ENCODE measurements at places on chromosomes 5 and 9. TPM values are rescaled to one million over a fixed set of nuclear protein-coding genes. Genes with fewer than 3 reads are reported as not detected.

GRCh38 chr5:51651889-51652288 lies 268.6 kb downstream of the ISL1 start:
- no peak overlapping the region for H3K4me3 ChIP-seq
- no peak for DNase-seq
- no peaks in the 10 kb centered on the region for H3K4me1 ChIP-seq

- H3K27me3 ChIP-seq = no peaks in the 10 kb centered on the region
- H3K4me1 ChIP-seq = peaks cover 14% of the 10 kb centered on the region
- H3K36me3 ChIP-seq = no peaks in the 10 kb centered on the region
Measured at GRCh38 chr5:55440188-55440646, 94.5 kb downstream of the PLPP1 start.

GRCh38 chr5:149432911-149433401 lies 53.9 kb upstream of the IL17B start:
- no peak overlapping the region for H3K27ac ChIP-seq
- no peak for DNase-seq
- H3K4me1 ChIP-seq = no peaks in the 10 kb centered on the region
- H3K36me3 ChIP-seq = no peaks in the 10 kb centered on the region
- H3K27me3 ChIP-seq = no peaks in the 10 kb centered on the region
- no peak overlapping the region for H3K4me3 ChIP-seq

- no peak for DNase-seq
- H3K27me3 ChIP-seq = no peaks in the 10 kb centered on the region
- no peak overlapping the region for H3K27ac ChIP-seq
- H3K4me3 ChIP-seq = no peak overlapping the region
Measured at GRCh38 chr9:83431101-83432060, 106.8 kb downstream of the FRMD3 start.

GRCh38 chr5:168125445-168126199 lies 165.8 kb upstream of the WWC1 start:
- no peak for DNase-seq
- no peaks in the 10 kb centered on the region for H3K27me3 ChIP-seq

GRCh38 chr5:165757791-165758190 lies 2252.4 kb downstream of the MAT2B start:
- no peak overlapping the region for H3K4me3 ChIP-seq
- no peaks in the 10 kb centered on the region for H3K4me1 ChIP-seq
- no peak overlapping the region for H3K27ac ChIP-seq
- no peak for DNase-seq
- no peaks in the 10 kb centered on the region for H3K36me3 ChIP-seq

DNA sequence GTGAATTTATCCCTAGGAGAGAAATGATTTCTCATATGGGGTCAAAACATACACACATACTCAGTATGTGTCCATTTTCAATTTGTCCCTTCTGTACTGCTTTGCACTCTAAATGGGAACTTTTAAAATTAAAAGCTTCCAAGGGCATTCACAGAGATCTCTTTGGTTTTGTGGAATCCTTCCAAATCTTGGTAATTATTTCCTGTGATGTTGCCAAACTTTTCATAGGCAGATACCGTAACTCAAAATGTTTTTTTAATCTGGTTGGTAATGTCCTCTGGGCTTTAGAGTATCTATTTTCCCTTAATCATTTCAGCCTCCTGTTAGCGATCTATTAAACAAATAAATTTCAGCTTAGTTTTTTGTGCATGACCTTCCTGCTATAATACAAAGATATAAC lies 282.4 kb downstream of the ARHGEF28 start:
- DNase-seq = no peak
- H3K4me1 ChIP-seq = no peaks in the 10 kb centered on the region
- H3K4me3 ChIP-seq = no peak overlapping the region
- no peaks in the 10 kb centered on the region for H3K36me3 ChIP-seq
- H3K27ac ChIP-seq = no peak overlapping the region

DNA sequence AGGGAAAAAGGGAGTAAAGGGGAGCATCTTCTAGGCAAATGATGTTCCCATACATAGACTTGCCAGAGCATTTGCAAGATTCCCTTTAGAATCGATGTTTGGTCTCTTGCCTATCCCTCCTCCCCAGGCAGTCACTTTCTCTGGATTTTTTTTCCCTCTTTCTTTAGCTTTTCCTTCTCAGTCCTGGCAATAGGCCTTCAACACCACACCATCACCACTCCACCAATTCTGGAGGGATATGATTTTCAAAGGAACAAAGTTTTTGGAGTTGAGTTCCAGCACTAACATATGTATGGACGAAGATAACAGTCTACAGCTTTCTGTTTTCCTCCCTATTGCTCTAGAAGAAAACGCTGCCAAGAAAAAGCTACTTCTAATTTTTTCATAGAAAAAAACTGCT lies 377.4 kb downstream of the PDE4D start:
- H3K4me1 ChIP-seq = no peaks in the 10 kb centered on the region
- no peak overlapping the region for H3K4me3 ChIP-seq
- no peaks in the 10 kb centered on the region for H3K27me3 ChIP-seq
- no peaks in the 10 kb centered on the region for H3K36me3 ChIP-seq
- H3K27ac ChIP-seq = no peak overlapping the region
- no peak for DNase-seq

DNA sequence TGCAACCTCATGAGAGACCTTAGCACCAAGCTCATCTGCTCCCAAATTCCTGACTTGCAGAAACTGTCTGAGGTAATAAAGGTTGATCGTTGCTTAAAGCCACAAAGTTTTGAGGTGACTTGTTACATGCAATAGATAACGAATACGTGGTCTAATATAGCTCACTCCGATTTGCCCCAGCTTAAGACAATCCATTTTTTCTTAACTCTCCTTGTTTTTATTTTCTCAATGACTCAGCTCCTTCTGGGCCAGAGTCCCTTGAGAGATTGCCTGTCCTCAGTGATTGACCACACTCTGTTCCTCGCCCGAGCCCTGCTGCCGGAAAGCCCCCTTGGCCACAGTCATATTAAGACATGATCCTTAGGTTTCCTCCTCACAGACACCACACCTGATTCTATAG lies 63.7 kb upstream of the FANCC start:
- no peak overlapping the region for H3K27ac ChIP-seq
- H3K4me3 ChIP-seq = no peak overlapping the region
- DNase-seq = no peak
- H3K36me3 ChIP-seq = no peaks in the 10 kb centered on the region
- H3K27me3 ChIP-seq = no peaks in the 10 kb centered on the region

DNA sequence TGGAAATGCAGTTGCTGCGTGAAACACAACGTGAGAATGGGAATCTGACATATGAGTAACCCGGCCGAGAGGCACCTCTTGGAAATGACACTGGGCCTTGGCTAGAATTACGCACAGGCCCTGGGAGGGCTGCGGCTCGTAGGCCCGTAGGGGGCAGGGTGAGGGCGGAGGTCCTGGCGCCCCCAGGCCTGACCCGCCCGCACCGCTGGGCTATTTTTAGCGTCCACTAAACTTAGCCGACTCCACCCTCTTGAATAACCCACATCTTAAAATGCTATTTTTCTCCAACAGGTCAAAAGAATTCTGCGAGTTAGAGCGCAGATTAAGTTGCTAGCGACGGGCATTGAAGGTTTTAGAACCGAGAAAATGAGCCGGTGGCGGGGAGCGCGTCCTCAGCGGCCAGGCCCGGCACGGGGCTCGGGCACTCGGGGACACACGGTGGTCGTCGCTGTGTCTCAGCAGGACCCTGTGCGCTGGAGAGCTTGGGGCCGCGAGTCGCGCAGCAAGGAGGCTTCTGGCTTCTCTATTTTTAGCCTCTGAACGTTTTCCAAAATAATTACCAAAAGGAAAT lies 168.5 kb downstream of the AUH start:
- peak; percentile 51 for DNase-seq
- peaks cover 17% of the 10 kb centered on the region for H3K4me1 ChIP-seq
- no peak overlapping the region for H3K27ac ChIP-seq
- peak overlapping the region; percentile 63 for H3K4me3 ChIP-seq

DNA sequence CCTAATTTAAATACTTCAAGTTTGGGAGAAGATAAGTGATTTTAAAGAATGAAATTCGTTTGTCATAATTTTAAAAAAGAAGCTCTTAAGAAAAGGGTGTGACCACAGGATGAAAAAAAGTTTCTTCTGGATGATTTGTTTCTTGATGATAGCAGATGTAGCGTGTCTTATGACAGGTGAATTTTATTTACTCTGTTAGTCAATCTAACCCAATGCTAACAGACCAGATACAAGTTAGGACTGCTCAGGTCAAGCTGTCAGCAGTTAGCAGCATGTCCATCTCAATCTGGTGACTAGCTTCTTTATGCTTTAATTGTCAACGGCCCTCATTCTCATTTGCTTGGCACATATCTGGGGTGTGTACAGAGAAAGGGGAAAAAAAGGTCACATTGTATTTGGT lies 456.0 kb downstream of the BNC2 start:
- H3K4me1 ChIP-seq = no peaks in the 10 kb centered on the region
- no peaks in the 10 kb centered on the region for H3K27me3 ChIP-seq
- H3K36me3 ChIP-seq = no peaks in the 10 kb centered on the region
- H3K27ac ChIP-seq = no peak overlapping the region

GRCh38 chr9:35858458-35858857 lies 11.7 kb downstream of the OR13J1 start:
- no peaks in the 10 kb centered on the region for H3K27me3 ChIP-seq
- DNase-seq = no peak
- no peak overlapping the region for H3K27ac ChIP-seq
- no peak overlapping the region for H3K4me3 ChIP-seq

DNA sequence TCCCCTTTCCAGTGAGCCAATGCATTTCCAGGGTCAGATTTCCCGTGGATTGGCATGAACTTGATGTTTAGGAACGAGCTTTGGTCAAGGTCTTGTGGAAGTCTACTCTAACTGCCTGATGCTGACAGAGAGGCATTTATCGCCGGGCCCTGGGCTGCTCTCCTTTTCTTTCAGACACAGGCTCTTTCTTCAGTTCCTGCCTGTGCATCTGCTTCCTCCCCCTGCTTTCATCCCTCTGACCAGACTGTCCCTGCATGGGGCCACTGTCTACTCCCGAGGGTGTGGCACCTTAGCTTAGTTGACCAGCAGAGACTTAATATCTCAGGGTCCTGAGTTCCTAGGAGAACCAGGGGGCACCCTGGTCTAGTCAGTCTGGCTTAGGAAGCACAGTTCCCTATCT lies 41.2 kb downstream of the RALGPS1 start:
- no peak overlapping the region for H3K4me3 ChIP-seq
- DNase-seq = no peak
- H3K27me3 ChIP-seq = no peaks in the 10 kb centered on the region

GRCh38 chr5:178250263-178250662 lies 17.7 kb upstream of the PHYKPL start:
- peak; percentile 78 for DNase-seq
- peak overlapping the region; percentile 100 for H3K27ac ChIP-seq
- H3K4me1 ChIP-seq = peaks cover 95% of the 10 kb centered on the region
- H3K36me3 ChIP-seq = no peaks in the 10 kb centered on the region

DNA sequence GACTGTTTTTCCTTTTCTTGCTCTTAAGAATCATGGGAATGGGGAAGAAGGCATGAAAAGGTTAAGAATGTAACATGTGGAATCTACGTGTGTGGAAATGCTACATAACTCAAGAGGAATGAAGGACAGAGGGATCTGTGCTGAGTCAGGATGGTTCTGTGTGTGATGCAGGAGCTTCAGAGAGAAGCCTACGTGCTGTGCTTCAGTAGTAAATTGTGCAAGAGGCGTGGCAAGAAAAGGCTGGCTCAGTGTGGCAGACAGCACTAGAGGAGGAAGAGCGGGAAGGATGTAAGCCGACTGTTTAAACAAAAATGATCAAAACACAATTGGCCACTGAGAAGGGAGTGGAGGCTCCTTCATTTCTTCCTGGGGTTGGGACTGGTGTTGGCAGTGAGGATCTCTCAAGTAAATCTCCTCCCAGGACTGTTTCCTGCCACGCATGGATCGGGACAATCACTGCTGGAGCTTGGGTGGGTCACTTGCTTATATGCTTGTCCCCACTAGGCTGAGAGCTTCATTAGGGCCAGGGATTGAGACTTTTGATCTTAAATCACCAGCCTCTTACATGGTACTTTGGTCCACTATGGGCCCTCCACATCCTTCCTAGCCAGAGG lies 59.4 kb upstream of the BASP1 start:
- DNase-seq = no peak
- H3K27ac ChIP-seq = no peak overlapping the region
- H3K4me3 ChIP-seq = no peak overlapping the region
- no peaks in the 10 kb centered on the region for H3K4me1 ChIP-seq
- H3K36me3 ChIP-seq = no peaks in the 10 kb centered on the region

DNA sequence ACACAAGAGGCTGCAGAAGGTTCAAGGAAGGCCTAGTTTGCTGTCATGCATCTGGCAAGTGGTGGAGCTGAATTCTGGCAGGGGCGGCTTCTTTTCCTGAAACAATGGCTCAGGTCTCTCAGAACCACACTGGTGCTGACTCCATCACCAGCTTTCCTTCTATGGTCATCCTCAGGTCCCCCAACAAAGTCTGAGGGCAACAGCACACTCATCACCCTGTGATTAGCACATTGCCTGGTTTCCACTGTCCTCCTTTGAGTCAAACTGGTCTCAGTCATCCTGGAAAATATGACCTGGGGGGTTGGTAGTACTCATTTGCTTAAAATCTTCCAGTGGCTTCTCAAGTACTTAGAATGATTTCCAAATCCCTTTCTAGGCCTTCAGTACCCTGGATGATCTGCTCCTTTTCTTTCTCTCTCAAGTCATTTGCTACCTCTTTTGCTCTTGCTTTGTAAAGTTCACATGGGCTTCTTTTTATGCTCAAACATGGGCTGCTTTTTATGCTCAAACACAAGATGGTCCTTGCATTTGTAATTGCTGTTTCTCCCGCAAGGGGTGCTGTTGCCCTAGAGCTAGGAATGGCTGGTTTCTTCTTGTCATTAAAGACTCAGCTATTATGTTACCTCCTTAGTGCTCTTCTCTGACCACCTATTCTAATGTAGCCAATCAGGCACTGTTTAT lies 144.9 kb downstream of the ALDH1A1 start:
- DNase-seq = peak; percentile 66
- no peak overlapping the region for H3K4me3 ChIP-seq
- no peaks in the 10 kb centered on the region for H3K27me3 ChIP-seq
- no peaks in the 10 kb centered on the region for H3K4me1 ChIP-seq
- no peak overlapping the region for H3K27ac ChIP-seq

DNA sequence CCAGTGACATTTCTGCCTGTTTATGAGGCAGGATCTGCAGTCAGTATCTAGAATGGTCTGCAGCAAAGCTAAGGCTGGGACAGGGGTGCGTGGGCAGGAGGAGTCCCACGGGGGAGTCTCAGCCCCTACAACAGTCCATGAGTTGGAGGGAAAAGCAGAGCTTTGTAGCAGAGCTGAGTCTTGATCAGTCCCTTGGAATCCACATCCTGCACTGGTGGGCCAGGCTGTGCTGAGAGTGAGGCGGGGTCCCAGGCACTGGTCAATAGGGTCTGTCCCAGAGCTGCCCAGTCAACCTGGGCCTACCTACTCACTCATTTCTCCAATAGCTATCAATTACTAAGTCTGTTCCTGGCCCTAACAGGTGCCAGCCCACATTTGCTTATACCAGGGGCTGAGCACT lies 5.9 kb downstream of the ACSL6 start:
- H3K4me1 ChIP-seq = no peaks in the 10 kb centered on the region
- no peaks in the 10 kb centered on the region for H3K27me3 ChIP-seq
- no peaks in the 10 kb centered on the region for H3K36me3 ChIP-seq
- H3K4me3 ChIP-seq = no peak overlapping the region
- no peak for DNase-seq

SLC36A3 gene
- total RNA-seq = not detected

ITK gene
- total RNA-seq = 1.3 TPM

SPINK4 gene
- not detected for total RNA-seq

CDH12 gene
- total RNA-seq = not detected

KCTD16 gene
- total RNA-seq = 0.11 TPM

SLC9A3 gene
- 3.5 TPM for total RNA-seq

FAM221B gene
- not detected for total RNA-seq

AHRR gene
- total RNA-seq = 2.6 TPM

HSPB3 gene
- total RNA-seq = not detected

LCN12 gene
- total RNA-seq = not detected

EPB41L4B gene
- not detected for total RNA-seq
